ENCODE measurements at places on chromosomes 1 and 21.

GRCh38 chr1:2049718-2050431 is at the start of gene PRKCZ:
PRKCZ (plus strand) TSS chr1:2050411; CDS start chr1:2050631, 220 bp downstream.
- peak; percentile 96 for DNase-seq

DNA sequence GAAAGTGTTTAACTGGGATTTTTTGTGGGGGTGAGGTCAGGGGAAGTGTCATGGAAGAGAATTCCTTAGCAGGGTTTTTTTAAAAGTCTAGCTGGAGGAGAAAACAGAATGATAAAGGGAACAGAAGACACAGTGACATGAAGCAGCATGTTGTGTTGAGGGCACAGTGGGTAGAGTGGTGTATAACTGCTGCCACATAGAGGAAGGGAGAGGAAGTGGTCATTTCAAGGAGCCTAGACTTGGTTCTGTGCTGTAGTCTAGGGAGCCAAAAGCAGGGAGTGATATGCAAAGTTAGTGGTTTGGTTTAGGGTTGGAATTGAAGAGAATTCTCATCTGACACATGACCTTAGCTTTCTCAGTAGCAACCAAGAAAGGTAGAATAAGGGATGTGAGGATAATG is 10.2 kb downstream of the EEIG2 start:
- DNase-seq: peak; percentile 40

DNA sequence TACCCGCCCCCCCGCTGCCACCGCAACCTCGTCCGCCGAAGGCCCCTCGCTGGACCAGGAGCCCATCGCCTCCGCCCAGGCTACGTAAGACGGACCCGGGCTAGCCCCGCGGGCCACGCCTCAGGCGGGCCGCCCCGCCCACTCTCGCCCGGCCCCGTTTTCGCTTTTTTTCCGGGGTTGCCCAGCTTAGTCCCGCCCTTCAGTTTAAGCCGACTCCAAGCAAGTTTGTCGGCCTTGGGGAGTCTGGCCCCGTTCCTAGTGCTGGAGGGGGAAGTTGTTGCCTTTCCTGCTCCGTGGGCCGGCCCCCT is 3.0 kb downstream of the RUSC1 start:
- peak; percentile 92 for DNase-seq

DNA sequence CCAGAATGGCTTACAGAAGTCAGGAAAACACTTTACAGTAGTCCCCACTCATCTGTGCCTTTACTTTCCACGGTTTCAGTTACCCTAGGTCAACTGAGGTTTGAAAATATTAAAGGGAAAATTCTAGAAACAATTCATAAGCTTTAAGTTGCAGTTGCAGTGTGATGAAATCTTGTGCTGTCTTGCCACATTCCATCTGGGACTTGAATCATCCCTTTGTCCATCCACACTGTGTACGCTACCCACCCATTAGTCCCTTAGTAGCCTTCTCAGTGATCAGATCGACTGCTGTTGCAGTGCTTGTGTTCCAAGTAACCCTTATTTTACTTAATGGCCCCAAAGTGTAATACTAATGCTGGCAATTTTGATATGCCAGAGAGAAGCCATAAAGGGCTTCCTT is 30.5 kb downstream of the ZCCHC17 start:
- no peak for DNase-seq

DNA sequence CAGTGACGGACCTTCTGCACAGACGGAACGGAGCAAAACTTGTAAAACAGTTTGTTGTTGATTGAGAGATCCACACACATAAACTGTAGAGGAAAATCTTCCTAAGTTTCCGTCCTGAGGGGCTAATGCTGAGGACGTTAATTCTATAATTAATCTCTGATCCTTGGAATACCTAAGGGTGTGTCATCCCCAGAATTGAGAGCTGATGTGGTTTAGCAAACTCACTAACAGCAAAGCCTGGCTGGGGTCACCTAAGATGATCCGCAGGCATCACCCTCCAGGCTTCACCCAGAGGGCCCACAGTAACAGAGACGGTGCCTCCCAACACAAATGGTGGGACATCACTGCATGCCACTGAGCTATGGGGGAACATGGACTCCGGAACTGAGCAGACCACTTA is 97.5 kb downstream of the SMYD2 start:
- DNase-seq: peak; percentile 26
